ENCODE measurements at places on chromosomes 6 and 20.
A peak's percentile ranks its signal among the peaks of the same experiment; 100 is the strongest.

DNA sequence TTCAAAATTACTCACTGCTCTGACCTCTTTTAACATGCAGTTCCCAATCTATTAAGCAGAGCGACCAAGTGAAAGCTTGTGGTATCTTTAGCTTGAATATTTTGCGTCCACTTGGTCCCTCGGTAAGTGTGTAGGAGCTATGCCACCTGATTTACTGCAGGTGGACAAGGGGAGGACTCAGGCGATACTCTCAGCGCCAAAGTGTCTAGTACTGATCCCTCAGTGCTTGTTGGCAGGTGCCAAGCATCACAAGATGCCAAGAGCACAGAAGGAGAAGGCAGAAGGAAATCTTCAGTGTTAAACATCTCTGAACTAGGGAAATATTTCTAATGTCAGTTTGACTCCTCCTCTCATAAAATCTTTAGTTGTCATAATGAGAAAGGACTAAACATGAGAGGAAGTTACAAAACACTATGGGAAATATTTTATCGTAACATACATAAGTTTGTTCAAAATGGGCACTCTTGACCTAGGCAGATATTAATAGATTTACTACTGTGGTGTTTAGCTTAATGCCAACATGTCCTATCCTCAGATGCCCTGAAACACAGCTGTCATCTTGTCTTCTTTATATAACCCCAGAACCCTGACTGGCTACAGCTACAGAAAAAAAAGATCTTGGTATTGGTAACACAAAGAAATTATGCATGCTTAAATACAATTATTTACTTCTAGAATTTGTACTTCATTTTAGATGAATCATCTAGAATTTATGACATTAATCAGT, 19.5 kb downstream of the NHLRC1 start:
- no peak for DNase-seq

DNA sequence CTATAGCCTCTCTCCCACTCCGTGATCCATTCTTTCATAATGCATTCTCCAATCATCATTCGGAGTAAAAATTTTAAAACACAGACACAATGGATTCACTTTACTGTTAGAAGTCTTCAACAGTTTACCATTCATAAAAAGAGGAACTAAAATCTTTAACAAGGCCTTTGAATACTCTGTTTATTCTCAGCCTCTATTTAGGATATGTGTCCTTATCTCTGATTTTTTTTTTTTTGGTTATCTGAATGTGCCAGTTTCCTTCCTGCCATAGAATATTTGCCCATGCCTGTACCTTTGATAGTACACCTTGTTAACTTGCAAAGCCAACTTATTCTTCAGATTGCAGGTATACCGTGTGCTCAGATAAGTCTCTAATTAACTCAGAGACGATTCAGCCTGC, 11.1 kb downstream of the CRISP1 start:
- no peak for DNase-seq

DNA sequence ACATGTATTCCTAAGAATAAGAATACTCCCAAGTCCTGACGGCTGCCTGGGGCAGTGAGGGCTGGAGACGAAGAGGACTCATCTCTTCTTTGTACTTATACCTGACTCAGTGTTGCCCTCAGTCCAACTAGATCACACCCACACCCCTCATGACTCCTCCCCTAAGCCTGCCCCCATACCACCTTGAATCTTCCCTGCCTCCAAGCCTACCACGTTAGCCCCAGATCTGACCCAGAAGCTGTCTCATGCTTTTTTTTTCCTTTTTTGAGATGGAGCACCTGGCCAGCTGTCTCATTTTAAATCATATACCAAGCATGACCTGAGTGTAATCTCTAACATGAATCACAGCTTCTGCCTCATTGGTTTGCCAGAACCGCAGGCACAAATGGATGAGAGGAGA, 45.2 kb downstream of the MUC22 start:
- DNase-seq: no peak

- DNase-seq: no peak
These were observed 87.4 kb downstream of the TMEM200A start for GRCh38 chr6:130453230-130453629.

DNA sequence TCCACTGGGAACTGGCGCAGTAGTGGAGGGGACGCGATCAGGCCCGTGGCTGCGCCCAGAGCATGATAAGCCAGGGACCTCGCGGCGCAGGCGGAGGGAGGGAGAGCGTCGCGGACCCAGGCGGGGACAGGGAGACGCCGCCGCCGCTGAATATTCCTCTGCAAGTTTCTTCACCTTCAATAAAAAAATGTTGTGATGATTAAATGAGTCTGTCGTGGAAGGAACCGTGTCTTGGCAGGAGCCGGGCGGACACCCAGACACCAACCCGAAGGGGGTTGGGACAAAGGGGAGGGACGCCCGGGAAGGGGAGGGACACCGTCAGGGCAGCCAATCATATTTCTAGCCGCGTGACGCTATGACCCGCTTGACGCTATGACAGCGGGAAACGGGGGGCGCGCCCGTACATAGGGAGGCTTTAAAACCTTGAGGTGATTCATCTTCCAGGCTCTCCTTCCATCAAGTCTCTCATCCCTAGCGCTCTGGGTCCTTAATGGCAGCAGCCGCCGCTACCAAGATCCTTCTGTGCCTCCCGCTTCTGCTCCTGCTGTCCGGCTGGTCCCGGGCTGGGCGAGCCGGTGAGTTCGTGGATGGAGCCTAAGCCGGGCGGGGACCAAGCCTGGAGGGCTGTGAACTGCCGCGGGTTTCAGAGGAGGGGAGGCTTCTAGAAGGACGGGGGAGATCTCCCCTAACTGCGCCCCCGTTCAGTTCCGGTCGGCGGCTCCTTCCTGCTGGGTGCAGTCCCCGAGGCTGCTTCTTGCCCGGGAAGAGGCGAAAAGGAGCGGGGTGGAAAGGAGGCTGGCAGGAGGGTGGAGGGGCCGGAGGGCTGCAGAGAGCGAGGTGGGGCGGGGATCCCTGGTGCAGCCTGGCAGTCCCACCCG, at the start of gene ULBP2:
TSS of gene ULBP2 (plus strand) at position 432 of the 878 bp plus-strand sequence. CDS start at position 491, 59 bp downstream.
- peak; percentile 66 for DNase-seq
